Caki2 (cell line): ENCODE measurements at places on chromosomes 16 and 17. TPM values are rescaled to one million over a fixed set of nuclear protein-coding genes. Genes with fewer than 3 reads are reported as not detected.

The KCNJ12 gene
- 0.07 TPM in 1 of 2 replicates, not detected in the other for total RNA-seq

The CTRB2 gene
- total RNA-seq: not detected in 2 replicates

The SETD6 gene
- total RNA-seq: 17.8 and 26.2 TPM in 2 replicates

The SYCE1L gene
- 2.0 and 18.5 TPM in 2 replicates for total RNA-seq

The TP53TG3 gene
- total RNA-seq: not detected in 2 replicates

The PHB1 gene
- total RNA-seq: 181 and 199 TPM in 2 replicates

The MFSD6L gene
- total RNA-seq: not detected in 2 replicates

The JPH3 gene
- 0.03 TPM in 1 of 2 replicates, not detected in the other for total RNA-seq

The CRHR1 gene
- 5.1 and 10.9 TPM in 2 replicates for total RNA-seq

The FBXW10B gene
- total RNA-seq: 5.7 and 5.8 TPM in 2 replicates

The ABI3 gene
- 0.37 and 1.6 TPM in 2 replicates for total RNA-seq

The TMEM235 gene
- not detected in 2 replicates for total RNA-seq

The MMP2 gene
- total RNA-seq: 0.51 TPM in 1 of 2 replicates, not detected in the other

The RAB26 gene
- 8.9 and 9.5 TPM in 2 replicates for total RNA-seq

The MRPS7 gene
- 93.0 and 129 TPM in 2 replicates for total RNA-seq

DNA sequence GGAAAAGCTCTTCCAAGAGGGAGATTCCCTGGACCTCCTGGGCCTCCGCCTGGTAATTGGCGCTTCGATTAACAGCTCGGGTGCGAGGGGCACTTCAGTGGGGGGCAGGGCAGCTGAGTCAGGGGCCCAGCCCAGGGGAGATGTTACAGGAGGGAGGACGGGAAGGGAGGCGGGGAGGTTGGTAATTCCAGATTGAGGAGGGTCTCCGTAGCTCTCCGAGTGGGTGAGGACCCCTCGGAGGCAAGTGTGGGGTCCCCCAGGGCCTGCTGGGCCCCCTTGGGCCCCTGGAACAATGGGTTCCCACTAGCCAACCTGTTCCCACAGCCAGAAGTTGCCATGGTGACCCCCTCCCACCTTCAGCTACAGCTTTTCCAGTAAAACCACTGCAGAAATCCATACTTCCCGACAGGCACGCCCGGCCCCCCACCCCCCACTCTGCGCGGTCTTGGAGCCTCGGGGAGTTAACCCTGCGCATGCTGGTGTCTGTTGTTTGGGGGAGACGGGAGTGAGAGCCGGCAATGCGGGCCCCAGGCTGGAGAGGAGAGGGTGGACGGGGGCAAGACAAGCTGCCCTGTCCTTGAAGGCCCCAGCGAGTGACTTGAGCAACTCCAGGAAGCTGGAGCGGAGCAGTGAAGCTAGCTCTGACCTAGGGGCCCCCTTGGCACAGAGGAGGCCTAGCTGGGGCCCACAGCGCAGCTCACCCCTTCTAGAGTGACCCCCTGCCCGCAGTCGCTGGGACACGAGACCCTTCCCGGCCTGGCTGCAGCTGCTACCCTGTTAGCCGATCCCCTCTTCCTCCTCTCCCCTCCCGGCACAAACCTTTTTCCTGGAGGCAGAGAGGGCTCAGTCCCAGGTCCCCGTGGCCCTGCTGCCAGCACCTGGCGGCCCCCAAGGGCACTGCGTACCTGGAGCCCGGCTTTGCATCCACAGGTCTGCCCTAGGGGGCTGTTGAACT lies 37.8 kb downstream of the TMEM235 start:
- no peak for DNase-seq

- no peak for DNase-seq
Measured at GRCh38 chr16:8194794-8195193, 395.5 kb downstream of the TMEM114 start.

- peak; percentile 49 for DNase-seq
Measured at GRCh38 chr16:78235168-78235800, 135.8 kb downstream of the WWOX start.

- no peak for DNase-seq
Measured at GRCh38 chr17:82872591-82873520, 33.0 kb upstream of the ZNF750 start.

GRCh38 chr16:1614456-1615102 lies 2.4 kb downstream of the CRAMP1 start:
- peak; percentile 12 for DNase-seq

DNA sequence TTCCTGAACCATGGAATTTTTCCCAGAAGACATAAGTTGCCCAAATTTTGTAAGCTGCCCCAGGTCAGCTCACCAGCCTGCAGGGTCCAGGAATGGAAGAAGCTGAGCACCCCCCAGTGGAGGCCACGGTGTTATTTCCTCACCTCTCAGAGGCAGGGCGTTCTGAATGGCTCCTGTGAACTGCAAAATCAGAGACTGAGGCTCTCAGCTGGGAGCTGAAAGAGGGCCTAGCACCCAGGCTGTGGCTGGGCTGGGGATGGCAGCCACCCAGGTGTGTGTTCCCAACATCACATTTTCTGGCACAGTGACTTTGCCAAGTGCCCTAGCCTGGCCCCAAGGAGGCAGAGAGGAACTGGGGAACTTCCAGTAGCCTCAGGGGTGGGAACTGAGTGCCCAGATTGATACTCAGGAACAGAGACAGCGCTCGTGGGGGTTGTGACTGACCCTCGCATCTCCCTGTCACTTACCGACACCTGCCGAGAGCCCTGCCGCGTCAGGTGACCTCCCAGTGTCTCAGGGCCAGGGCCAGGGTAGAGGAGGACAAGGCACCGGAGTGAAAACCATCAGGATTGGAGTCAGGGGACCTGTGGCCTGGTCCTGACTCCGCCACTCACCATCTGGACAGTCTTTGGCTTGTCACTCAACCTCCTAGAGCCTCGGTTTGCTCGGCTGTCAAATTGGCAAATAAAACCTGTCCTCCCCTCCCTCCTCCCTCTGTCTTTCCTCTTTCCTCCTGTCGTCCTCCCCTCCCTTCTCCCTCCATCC lies 11.3 kb downstream of the CACNG4 start:
- no peak for DNase-seq

GRCh38 chr17:10013365-10014112 lies 108.5 kb upstream of the RCVRN start:
- DNase-seq: no peak

GRCh38 chr17:4969047-4969550 lies 1.5 kb upstream of the SPAG7 start:
- DNase-seq: peak; percentile 72

GRCh38 chr16:14369734-14370598 lies 260.1 kb downstream of the PARN start:
- DNase-seq: no peak

GRCh38 chr17:13995856-13996271 lies 73.4 kb upstream of the COX10 start:
- no peak for DNase-seq

DNA sequence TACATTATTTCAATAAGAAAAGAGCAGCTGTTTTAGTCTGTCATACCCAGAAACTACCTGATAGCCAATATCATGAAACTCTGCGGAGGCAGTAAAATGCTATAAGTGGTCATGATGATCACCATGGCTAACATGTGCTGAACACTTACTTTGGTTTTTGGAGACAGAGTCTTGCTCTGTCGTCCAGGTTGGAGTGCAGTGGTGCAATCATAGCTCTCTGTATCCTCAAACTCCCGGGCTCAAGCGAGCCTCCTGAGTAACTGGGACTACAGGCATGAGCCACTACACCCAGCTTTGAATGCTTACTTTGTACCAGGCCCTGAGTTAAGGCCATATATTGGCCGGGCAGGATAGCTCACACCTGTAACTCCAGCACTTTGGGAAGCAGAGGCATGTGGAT lies 101.2 kb upstream of the DHX40 start:
- DNase-seq: no peak

DNA sequence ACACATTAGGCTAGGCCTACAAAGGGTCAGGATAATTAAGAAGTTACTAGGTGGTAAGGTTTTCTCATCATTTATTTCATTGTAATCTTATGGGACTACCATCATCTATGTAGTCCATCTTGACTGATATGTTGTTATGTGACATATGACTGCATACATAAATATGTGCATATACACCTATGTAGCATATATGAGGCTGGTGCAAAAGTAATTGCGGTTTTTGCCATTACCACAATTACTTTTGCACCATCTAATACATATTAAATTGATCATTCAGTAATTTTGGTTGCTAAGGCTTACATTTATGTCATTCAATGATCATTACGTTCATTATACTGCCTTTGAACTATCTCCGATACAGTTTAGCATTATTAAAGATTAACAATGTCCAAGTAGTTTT lies 167.8 kb upstream of the AXIN2 start:
- DNase-seq: no peak

- no peak for DNase-seq
Measured at GRCh38 chr17:81207610-81208581, 14.9 kb downstream of the CEP131 start.

GRCh38 chr17:6457688-6458459 lies 13.6 kb downstream of the PIMREG start:
- no peak for DNase-seq

DNA sequence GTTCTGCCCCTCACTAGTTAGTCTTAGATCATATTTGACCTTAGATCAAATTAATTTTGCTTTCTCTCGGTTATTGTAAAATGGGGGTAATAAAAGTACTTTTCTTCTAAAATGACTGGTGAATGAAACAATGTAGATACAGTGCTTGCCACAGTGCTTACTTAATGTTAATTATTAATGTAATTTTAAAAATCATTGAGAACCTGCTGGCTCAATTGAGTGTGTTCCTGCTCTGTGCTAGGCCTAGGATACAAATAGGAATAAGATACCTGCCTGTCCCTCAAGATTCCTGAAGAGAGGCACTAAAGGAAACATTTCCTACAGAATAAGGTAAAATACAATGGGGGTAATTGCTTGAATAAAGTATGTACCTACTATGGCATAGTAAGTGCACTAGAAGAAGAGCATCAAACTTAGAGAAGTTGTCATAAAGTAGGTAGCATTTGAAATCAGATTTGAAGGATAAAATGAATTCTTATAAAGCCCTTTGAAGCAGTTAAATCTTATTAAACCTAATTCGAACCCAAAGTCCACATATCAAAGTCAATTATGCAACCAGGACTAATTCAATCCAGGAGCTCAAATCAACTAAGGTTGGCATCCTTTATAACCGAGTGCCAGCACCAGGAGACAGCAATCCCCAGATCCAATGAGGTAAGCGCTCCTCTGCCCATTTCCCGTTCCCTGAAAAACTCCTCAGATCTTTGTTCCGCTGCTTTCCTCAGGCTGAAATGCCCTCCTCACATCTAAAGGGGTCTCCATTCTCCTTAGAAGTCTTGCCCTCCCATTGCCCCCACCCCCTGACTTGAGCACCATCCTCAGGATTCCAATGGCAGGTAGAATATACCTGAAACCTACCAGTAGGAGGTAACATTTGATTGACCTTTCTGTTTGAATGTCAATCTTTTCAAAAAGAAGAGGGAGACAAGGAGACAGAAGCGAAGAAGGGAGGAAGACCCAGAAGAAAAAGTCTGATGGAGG lies 2.4 kb upstream of the MED13 start:
- no peak for DNase-seq

- DNase-seq: no peak
Measured at GRCh38 chr17:16944334-16945135, 27.4 kb downstream of the TNFRSF13B start.

GRCh38 chr16:10876315-10876714 lies 687 bp upstream of the CIITA start:
- no peak for DNase-seq

GRCh38 chr16:50611332-50611934 lies 63.2 kb downstream of the NKD1 start:
- DNase-seq: no peak

- DNase-seq: peak; percentile 30
Measured at GRCh38 chr17:71460943-71461342, 659.9 kb upstream of the SOX9 start.
